NCI-H187 (cell line): ENCODE measurements at places on chromosomes 11 and 22.

- no peak for DNase-seq
These were observed 123.5 kb upstream of the APOA1 start for GRCh38 chr11:116960930-116961329.

DNA sequence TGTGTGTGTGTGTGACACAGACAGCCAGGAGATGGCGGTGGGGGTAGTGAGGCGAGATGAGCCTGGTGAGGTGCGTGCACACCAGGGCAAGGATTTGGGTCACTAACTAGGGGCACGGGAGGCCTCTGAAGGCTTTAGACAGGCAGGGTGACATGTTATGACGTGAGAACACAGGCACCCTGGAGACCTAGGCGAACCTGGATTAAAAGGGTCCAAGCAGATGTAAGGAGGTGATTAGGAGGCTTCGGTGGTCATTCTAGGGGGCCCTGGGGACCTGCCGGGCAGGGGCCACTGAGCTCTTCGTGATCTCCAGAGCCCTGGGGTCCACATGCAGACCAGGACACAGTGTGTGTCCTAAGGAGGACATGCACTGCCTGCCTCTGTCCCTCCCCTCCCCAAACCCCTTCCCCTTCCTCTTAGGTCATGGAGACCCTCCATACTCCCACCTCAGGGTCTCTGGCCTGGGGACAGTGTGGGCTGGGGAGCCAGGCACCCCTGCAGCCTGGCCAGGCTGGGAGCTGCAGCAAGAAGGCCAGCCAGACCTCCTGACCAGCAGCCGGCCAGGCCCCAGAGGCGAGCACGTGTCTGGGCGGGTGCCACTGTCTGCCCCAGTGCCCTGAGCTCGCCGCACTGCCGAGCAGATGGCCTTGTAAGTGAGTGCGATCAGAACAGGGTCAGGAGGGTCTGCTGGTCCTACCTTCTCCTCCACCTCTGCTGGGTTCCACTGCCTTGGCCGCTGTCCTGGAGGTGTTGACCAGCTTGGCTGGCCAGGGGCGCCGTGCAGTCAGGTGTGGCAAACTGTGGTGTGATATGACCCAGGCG, 32.1 kb downstream of the IFT27 start:
- DNase-seq: no peak

DNA sequence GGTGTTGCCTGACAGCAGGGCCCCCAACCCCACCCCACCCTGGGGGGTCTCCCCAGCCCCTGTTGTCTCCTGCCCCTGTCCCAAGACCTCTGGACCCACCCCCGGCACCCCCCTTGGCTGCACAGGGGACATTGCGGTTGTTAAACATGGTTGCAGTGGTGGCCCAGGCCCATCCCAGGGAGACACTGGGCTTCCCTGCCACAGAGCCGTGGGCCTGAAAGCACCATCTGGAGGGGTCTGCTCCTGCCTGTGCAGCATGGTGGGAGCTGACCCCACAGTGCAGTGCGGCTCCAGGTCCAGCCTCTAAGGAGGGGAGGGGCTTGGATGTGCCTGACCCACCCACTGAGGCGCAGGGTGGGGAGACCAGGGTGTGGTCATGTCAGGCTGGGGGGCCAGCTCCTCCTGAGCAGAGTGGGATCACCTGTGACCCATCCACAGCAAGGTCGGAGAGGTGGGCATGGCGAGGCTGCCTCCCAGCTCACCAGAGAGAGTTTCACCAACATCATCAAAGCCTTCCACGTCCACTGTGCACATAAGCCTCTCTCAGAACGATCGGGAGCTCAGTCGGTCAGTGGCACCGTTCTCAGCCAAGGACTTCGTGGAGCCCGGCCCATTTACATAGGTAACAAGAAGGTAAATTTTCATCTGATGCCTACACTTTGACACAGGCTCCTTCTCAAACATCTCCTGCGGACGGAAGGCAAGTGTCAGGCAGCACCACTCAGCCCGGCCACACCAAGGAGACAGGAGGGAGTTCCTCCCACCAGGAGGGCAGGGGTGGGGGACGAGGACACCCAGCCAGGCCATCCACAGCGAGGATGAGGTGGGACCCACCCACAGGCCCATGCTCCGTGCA, 201.1 kb downstream of the BRD1 start:
- DNase-seq: no peak

GRCh38 chr11:65663639-65664200, 1.0 kb upstream of the RELA start:
- no peak for DNase-seq

GRCh38 chr22:38870791-38871359, 1.1 kb downstream of the CBX6 start:
- DNase-seq: no peak

DNA sequence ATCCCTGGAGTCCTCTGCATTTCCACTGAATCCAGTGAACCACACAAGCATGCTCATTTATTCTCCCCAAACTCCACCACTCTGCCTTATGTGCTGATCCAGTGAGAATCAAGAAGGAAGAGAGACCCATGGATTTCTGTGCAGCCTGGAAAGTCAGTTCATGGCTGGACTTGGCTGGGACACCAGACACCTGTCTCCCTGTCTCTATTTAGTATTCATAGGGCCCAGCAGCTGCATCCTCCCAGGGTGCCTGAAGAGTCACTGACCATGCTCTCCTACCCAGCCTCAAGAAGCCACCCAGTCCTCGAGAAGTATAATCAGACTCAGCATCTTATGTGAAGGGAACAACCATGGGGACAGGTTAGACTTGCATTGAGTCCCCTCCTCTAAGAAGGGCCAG, 83.2 kb downstream of the ZNF280B start:
- DNase-seq: no peak

- DNase-seq: no peak
These were observed 42.8 kb upstream of the DKK3 start for GRCh38 chr11:12051287-12051662.

- no peak for DNase-seq
These were observed 56.1 kb downstream of the SYN3 start for GRCh38 chr22:33002035-33002434.

DNA sequence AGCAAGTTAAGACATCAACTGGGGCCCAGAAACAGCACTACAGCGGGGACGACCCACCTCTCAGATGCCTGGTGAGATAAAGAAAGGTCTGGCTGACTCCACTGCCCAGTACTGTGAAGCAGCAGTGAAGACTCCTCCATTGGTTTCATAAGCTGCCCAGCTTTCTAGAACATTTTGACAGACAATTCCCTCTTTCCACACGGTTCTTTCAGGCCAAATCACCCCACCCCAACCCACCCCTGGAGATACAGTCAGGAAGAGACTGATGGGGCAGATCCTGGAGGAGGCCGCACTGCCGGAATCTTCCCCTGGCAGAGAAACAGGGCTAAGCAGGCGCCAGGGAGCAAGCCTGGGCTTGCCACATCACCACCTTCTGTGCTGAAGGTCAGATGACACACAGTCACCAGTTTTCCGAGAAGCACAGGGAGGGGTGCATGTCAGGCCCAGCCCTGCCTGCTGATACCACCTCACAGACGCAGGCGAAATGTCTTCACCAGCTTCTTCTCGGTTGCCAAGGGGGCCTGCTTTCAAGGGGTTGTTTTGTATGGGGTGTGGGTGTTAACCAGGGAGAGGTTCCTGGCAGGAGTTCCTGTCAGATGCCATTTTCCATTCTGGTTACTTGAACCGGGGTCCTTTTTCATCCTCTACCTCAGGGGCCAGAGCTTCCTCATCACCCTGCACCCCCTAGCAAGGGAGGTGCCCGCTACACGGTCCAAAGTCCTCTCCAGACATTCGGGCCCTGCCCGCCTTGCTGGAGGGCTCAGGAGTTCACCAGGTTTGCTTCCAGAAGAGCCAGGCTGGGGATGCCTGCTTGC, 1.4 kb upstream of the NEAT1 start:
- DNase-seq: peak; percentile 46

DNA sequence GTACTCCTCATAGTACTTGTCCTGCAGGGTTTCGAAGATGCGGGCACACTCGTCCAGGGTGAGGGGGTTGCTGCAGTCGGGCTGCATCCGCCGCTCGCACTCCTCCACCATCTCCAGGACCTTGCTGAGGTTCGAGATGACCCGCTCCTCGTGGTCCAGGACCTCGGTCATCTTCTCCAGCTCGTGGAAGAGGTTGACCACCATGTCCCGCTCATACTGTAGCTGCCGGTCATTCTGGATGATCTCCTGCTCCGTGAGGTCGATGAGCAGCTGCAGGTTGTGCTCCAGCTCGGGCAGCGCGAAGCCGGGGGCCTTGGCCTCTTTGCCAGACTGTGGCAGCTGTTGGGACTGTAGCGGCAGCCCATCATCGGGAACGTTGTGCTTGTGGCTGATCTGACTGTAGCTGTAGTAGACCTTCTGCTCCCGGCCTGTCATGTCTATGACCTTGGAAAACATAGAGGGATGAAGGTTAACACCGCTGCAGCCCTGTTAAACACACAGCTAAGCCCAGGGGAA, 13.0 kb downstream of the TFIP11 start:
- no peak for DNase-seq
